Spleen (tissue), 13 donors: ENCODE measurements at places on chromosomes 3 and 15. TPM values are rescaled to one million over a fixed set of nuclear protein-coding genes. Genes with fewer than 3 reads are reported as not detected.

The AADACL2 gene
- not detected for polyA plus RNA-seq

The GOLGA6L10 gene
- polyA plus RNA-seq = 0.85 TPM

The REC114 gene
- polyA plus RNA-seq = not detected

The CAMKV gene
- polyA plus RNA-seq = not detected

The GAP43 gene
- polyA plus RNA-seq = 0.14 TPM

The TXNRD3 gene
- polyA plus RNA-seq = 3.7 TPM

The CHRD gene
- 19.6 TPM for polyA plus RNA-seq

The ZBTB20 gene
- polyA plus RNA-seq = 2.6 TPM

The CXCR6 gene
- 2.6 TPM for polyA plus RNA-seq

The SNTN gene
- polyA plus RNA-seq = not detected

The PPP4R2 gene
- 18.4 TPM for polyA plus RNA-seq

The ECE2 gene
- polyA plus RNA-seq = not detected

The EOMES gene
- 2.3 TPM for polyA plus RNA-seq

The RTP1 gene
- polyA plus RNA-seq = not detected

The SPATA12 gene
- 0.15 TPM for polyA plus RNA-seq

The GOLGA8J gene
- polyA plus RNA-seq = not detected

The COL8A1 gene
- polyA plus RNA-seq = 0.22 TPM

The CACNA2D2 gene
- 0.64 TPM for polyA plus RNA-seq

The CADM2 gene
- polyA plus RNA-seq = 1.0 TPM

The UBXN7 gene
- polyA plus RNA-seq = 2.5 TPM

The CSPG5 gene
- 0.10 TPM for polyA plus RNA-seq

The FSTL1 gene
- 17.9 TPM for polyA plus RNA-seq

The VGLL3 gene
- polyA plus RNA-seq = 1.1 TPM

The IFT80 gene
- polyA plus RNA-seq = 15.3 TPM

The MAP1A gene
- polyA plus RNA-seq = 0.15 TPM

The LTK gene
- polyA plus RNA-seq = 4.5 TPM

The CLRN1 gene
- not detected for polyA plus RNA-seq
